Activated CD4-positive, alpha-beta T cell treated with anti-CD3 and anti-CD28 coated beads, Interleukin-10, Interleukin-2, amounts not matched to agents 100 ng/mL and 50 ng/mL, durations not matched to agents 16 hours and 8 hours (primary cell): ENCODE measurements at places on chromosomes 7 and 10.

DNA sequence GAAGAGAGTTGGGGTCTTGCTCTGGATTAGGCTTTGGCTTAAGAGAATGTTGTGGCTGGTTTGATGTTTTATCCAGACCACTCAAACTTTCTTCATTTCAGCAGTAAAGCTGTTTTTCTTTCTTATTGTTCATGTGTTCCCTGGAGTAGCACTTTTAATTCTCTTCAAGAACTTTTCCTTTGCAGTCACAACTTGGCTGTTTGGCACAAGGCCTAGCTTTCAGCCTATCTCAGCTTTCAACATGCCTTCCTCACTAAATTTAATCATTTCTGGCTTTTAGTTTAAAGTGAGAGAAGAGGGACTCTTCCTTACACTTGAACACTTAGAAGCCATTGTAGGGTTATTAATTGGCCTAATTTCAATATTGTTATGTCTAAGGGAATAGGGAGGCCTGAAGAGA lies 18.1 kb downstream of the CCDC126 start:
- DNase-seq: no peak

DNA sequence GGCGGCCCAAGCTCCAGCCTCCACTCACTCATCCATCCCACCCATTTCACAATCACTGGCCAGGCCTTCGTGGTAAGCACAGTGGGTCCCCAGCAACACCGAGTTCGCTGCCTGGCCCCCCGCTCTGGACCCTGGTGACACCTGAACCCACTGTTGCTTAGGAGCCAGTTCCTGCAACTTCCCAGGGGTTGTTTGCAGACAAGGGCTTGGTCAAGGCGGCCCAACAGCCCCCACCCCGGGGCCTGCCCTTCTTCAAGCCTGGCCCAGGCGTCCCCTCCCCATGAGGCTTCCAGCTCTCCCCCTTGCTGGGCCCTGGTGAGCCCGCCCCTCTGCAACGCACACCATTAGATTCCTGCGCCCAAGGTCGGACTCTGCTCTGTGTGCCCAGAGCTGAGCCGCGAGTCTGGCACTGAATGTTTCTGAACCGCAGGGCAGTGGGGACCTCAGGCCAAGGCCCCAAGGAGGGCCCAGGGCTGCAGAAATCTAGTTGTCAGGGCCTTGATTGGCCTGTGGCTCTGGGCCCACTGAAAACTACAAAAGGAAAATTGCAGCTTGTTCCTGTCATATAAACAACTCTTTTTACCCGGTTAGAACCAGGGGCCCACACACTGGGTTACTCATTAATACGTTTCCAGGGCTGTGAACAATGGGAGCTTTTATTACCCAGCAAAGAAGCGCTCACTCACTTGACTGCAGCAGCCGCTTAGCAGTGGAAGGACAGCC lies 2.1 kb upstream of the COX19 start:
- no peak for DNase-seq

GRCh38 chr10:84366041-84366440 lies 37.7 kb downstream of the CCSER2 start:
- DNase-seq: no peak

GRCh38 chr7:42237811-42238541 lies 967 bp upstream of the GLI3 start:
- peak; percentile 24 for DNase-seq

- DNase-seq: no peak
Observed at GRCh38 chr7:30575910-30576309, 18.8 kb upstream of the GARS1 start.

- no peak for DNase-seq
Observed at GRCh38 chr7:109259151-109259550, 689.5 kb downstream of the DNAJB9 start.

GRCh38 chr7:91276909-91277308 lies 12.7 kb downstream of the FZD1 start:
- no peak for DNase-seq

GRCh38 chr10:127740596-127740995 lies 3.6 kb downstream of the FOXI2 start:
- no peak for DNase-seq

DNA sequence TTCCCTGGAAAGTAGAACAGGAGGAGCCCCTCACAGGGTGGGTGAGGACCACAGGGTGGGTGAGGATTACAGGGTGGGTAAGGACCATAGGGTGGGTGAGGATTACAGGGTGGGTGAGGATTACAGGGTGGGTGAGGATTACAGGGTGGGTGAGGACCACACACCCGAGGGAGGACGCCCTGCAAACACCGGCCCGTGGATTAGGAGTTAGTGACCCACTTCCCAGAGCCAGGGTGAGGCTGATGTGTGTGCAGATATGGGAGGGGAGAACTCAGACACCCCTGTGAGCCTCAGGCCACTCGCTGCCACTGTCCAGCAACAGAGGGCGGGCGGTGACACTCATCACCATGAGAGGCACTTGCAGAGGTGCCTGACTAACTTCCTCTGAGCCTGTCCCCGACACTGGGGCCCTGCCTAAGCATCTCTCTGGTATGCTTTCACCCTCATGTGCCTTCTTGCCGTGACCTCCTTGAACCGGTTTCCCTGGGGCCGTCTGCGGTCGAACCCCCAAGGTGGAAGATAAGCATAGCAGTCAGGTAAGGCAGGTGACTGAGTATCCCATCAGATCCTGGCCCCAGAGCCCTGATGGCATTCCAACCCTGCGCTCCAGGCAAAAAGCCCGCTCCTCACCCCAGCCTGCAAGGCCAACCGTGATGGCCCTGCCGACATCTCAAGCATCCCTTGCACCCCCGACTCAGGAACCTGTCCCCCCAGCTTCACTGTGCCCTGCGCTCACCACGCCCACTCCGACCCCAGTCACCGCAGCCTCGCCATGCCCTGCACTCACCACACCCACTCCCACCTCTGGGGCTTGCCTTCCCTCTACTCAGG lies 74.1 kb downstream of the FAM53B start:
- no peak for DNase-seq

DNA sequence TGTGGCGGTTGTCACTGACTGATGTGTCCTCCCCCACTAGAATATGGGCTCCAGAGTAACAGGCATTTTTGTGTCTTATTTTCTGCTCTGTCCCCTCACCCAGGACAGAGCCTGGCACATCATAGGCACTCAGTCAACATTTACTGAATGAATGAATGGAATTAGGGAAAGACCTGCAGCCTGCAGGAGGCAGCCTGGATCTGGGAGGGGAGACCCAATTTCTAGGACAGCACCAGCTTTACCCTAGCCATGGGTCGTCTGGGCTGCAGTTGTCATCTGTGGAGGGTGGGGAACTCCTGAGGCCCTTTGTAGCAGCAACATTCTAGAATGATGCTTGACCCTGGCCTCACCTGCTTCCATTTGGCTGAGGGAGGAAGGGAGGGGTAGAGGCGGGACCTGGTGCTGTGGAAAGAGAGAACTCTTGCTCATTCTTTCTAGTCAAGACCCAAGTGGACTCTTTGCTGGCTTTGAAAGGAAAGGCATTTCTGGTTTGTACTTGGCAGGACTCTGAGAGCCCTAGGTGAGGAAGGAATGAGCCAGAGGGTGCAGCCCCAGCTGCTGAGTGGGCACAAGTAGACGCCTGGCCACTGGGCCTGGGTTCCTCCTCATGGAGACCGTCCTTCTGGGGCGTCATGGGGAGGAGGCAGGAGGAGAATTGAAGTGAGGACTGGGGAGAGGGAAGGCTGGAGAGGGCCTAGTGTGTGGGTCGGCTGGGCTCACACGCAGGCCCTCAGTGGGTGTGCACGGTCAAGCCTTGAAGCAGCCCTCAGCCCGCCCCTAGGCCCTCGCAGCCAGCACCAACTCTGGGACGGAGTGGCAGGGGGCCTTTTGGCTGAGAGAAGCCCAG lies 8.9 kb downstream of the FGF8 start:
- DNase-seq: no peak

- no peak for DNase-seq
Observed at GRCh38 chr7:77967429-77967828, 168.9 kb downstream of the PHTF2 start.

DNA sequence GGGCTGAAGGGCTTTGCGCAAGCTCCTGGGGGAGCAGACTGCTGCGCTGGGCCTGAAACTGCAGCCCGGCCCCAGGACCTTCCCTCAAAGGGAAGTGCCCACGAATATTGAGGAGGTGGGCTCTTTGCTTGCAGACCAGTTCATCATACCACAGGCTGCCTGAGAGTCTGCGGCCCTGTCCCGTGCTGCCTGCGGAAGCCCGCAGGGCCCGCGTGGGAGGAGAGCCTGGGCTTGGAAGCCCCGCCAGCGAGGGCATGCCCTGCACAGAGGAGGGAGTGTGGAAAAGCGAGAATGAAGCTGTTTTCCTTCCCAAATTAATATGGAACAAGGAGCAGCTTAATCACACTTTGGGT lies 83.6 kb upstream of the MKI67 start:
- no peak for DNase-seq

GRCh38 chr7:22173685-22174573 lies 183.0 kb downstream of the RAPGEF5 start:
- DNase-seq: peak; percentile 76

GRCh38 chr10:103145046-103145445 lies 48.0 kb downstream of the NT5C2 start:
- no peak for DNase-seq

- no peak for DNase-seq
Observed at GRCh38 chr7:20794676-20795075, 8.0 kb upstream of the SP8 start.

DNA sequence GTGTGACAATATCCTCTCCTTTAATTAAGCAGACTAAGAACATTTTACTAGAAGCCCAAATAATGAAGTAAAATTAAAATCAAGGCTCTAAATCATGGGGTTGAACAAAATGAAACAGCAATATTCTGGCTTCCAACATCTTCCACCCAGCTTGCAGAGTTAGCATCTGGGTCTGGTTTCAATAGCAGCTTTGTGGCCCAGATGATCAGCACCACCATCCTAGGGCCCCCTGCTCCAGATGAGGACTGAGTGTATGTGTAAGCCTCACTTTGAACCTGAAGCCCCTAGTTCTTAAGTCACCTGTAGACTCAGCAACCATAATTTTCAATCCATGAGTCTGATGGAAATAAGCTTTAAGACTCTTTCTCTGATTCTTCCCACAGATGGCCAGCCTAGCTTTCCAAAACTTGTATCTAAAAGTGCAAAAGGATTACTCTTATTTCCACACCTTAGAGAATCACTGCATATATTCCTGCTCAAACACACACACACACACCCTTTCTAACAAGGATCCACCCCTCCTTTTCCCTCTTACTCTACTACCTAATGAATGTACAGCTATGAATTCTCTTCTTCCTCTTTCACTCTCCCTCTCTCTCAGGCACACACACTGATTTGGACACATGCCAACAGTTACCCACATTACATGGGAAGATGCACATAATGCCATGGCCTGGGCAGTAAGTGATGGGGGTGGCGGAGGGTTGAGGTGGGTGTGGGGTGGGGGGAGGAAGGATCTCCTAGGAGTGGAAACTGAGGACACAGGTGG lies 3.5 kb downstream of the DENND11 start:
- DNase-seq: no peak

- DNase-seq: no peak
Observed at GRCh38 chr7:30880125-30880720, 31.4 kb upstream of the AQP1 start.

DNA sequence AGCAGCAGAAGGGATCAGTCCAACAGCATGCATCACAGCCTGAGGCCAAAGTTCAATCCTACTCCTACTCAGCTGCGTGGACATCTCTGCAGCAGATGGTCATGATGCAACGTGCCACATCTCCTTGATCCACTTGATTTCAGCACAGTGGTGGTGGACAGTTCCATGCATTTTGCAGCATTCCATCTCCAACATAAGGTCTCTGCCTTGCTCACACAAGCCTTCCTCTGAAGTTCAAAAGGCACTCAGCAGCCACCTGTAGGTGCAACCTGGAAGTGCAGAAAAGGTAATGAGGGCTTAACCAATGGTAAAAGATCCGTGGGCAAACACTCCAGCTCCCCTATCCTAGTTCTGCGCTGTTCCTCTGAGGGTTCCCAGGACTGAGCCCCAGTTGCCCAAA lies 57.5 kb upstream of the CHCHD3 start:
- no peak for DNase-seq

GRCh38 chr10:115214829-115215228 lies 121.7 kb downstream of the ATRNL1 start:
- no peak for DNase-seq

DNA sequence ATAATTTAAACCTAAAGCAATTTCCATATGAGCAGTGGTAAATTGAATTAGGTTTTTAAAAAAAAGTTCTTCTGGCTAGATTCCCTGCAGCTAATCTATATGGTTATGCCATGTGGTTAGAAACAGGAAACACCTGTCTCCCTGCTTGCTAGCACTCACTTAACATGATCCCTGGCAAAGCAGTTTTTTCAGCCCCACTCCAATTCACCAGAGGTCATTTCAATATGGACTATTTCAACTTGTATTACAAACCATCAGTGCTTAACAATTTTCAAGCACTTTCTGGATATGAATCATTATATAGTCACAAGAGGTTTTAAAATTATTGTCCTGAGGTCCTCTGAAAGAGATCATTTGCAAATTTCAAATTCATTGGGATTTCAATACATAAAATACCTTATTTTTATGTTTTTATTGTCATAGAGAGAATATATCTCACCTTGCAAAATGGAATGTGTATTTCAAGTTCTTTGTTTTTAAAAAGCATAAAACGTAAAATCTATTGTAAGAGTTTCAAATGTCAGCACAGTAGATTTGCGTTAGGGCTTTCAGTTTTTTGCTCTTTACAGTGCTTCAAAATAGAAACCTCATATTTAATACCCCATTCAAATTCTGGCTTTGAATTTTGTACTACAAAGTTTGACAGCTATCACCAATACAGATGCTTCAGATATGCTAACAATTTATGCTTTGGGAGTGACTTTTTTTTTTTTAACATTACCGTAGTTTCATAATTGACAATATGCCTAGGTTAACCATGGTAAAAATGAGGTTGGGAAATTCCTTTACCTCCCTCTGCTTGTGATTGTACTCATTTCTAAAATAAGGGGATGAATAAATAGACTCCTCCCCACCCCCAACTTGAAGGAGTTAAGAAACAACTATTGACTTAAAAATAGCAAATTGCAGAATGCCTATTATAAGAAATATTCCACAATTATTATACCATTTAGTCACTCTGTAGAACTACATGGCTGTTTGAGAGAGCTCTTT lies 117.5 kb upstream of the HGF start:
- DNase-seq: peak; percentile 4

GRCh38 chr7:28874001-28874400 lies 84.1 kb downstream of the TRIL start:
- no peak for DNase-seq

DNA sequence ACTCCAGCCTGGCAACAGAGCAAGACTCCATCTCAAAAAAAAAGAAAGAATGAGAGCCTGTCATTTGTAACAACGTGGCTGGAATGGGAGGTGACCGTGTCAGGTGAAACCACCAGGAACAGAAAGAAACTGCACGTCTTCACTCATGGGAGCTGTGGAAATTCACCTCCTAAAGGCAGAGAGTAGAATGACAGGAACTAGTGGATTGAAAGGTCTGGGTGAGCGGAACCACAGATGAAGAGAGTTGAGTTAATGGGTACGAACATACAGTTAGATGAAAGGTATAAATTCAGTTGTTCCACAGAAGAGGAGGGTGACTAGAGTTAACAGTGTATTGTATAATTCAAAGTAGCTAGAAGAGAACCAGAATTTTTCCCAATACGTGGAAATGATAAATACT lies 78.6 kb downstream of the MAD1L1 start:
- DNase-seq: no peak
